ENCODE measurements at places on chromosomes 4 and X.

DNA sequence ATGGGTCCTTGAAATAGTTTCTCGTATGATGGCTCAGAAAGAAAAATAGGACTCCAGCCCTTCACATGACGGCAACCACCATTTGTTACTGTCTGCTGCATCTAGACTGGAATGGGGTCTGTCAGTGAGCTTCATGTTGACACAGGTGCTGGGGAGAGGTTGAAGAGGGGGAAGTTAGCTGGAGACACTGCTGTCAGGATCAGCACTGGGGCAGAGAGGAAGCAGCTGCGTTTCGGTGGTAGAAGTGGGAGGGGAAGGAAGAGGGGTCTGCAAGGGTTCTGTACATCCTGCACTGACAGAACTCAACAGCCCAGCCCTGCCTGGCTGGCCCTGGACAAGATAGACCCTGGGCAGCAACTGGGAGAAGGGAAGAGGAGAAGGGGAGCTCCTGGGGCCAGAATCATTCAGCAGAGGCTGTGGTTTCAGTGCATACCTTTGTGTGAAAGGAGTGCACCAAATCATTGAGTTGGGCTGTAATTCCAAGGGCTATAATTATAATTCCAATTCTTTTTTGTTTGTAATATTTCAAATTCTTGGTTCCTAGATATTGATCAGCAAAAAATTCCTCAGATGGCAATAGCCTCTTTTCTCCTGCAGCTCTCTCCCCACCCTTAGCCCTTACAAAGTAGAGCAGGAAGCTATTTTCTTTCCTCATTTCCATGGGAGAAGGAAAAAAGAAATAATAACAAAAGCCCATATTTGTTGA is 119.4 kb upstream of the C1GALT1C1 start:
- DNase-seq, result no peak

- no peak for DNase-seq
Measured at GRCh38 chr4:180190382-180190781, 2052.8 kb upstream of the TENM3 start.

DNA sequence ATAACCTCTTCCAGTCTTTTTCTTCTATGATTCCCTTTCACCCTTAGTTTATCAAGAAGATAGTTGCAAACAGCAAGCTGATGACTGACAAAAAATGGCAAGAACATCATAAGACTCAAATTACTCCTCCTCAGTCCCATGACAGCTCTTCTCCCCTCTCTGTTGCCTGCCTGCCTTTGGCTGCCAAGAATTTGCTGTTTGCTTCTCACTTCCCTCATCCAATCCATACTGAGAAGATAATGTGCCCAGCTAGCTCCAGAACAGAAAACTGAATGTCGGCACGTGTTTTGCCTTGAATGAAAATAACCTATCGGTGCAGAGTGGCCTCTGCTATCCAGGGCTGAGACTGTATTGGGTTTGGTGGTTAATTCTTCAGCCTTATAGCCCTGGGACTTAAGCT is 192.1 kb downstream of the PPARGC1A start:
- no peak for DNase-seq

GRCh38 chrX:131764216-131764615 is 220.3 kb downstream of the OR13H1 start:
- no peak for DNase-seq

GRCh38 chr4:26252349-26253025 is 68.3 kb upstream of the RBPJ start:
- DNase-seq, result peak; percentile 53

DNA sequence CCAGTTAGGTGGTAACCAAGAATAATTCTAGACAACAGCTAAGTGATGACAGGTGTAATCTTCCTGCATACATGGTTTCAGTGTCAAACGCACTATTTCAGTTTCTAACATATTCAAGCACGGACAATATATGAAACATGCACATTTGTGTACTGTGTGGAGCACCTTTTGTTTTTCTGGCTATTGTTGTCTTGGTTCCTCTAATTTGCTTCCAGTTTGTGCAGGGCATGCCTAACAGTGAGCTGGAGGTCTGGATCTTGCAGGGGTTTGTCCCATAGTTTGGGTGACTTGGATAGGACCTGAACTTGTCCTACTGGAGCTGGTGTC is 70.5 kb upstream of the TBC1D9 start:
- no peak for DNase-seq

GRCh38 chrX:132622130-132622529 is 133.3 kb upstream of the MBNL3 start:
- DNase-seq, result peak; percentile 2

DNA sequence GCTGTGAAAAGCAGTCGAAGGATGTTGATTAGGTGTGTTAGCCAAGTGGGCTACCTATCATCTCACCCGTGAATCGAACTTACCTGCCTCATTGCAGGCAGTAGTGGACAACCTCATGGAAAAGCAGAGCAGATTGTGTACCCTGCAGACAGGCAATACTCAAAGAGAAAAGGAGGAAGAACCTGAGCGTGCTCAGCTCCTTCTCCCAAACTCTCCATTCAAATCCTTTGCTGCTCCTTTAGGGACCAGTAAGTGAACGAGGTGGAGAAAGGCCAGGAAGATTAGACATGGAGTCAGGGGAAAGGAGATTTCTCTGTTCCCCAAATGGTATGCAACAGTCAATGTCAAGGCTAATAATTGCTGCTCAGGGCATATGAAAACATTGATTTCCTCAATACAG is 45.2 kb upstream of the ELF2 start:
- no peak for DNase-seq

DNA sequence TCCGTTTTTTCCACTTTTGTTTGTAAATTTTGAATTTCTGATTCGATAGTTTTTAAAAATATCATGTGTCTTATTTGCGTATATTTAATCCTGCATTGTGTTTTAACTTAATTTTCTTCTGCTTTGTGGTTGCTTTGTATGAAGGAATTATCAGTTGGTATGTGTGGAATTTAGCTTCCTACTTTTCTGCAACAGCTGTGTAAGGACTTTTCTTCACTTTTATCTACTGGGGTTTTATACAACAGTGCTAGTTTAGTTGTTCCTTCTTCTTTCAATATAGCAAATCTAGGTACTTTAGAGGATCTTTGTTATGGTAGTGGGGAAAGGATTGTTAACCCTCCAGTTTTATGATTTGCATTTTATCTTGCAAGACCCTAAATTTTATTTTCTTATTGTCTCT is 410.3 kb downstream of the CCSER1 start:
- no peak for DNase-seq

DNA sequence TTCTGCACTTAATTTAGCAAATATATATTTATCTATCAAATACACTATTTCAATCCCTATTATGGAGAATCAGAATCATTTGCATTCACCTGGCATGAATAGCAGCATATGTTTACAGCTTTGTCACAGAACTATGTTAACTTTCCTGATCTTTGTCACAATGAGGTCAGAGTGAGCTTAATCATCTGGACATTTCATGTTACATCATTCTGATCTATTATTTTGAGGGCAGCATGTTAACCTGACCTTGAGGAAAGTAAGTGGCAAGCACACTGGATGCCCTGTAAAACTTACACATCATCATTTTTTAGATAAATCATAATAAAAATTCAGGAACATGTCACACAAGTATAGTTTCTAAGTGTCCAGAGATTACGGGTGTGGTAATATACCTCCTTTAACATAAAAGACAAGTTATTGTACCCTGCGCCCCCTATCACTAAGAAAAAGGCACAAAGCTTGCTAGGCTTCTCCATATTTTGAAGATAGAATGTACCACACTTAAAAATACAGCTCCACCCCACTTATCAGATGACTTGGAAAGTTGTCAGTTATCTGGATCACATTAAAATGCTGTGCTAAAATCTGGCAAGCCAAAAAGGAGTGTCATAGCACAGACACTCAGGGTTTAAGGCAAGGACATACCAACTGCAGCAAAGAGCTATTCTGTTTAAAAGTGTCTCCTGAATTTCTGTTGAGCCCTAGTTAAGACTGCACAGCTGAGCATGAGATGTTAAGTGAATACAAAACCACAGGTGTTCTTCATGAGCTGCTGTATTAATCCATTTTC is 182.7 kb upstream of the FAT4 start:
- DNase-seq, result no peak
